ENCODE measurements at places on chromosomes 7 and 10. TPM values are rescaled to one million over a fixed set of nuclear protein-coding genes. Genes with fewer than 3 reads are reported as not detected.

Gene VIPR2
- 3.1 TPM for total RNA-seq

Gene PRLHR
- total RNA-seq = not detected

Gene MUC12
- 7.0 TPM for total RNA-seq

Gene GPR26
- 0.09 TPM for total RNA-seq

Gene BLNK
- not detected for total RNA-seq

Gene PGAM2
- total RNA-seq = 1.4 TPM

GRCh38 chr10:50522908-50523307 lies 100.8 kb downstream of the SGMS1 start:
- H3K4me3 ChIP-seq = no peak overlapping the region
- no peak for DNase-seq
- H3K36me3 ChIP-seq = no peaks in the 10 kb centered on the region
- H3K4me1 ChIP-seq = peaks cover 14% of the 10 kb centered on the region
- no peaks in the 10 kb centered on the region for H3K27me3 ChIP-seq

GRCh38 chr10:123236126-123236525 lies 81.9 kb downstream of the BUB3 start:
- no peak overlapping the region for H3K4me3 ChIP-seq
- no peaks in the 10 kb centered on the region for H3K27me3 ChIP-seq
- no peak for DNase-seq

- no peaks in the 10 kb centered on the region for H3K36me3 ChIP-seq
- no peak overlapping the region for H3K4me3 ChIP-seq
- no peak overlapping the region for H3K27ac ChIP-seq
- H3K4me1 ChIP-seq = no peaks in the 10 kb centered on the region
These were observed 114.9 kb downstream of the BUB3 start for GRCh38 chr10:123269017-123269552.

DNA sequence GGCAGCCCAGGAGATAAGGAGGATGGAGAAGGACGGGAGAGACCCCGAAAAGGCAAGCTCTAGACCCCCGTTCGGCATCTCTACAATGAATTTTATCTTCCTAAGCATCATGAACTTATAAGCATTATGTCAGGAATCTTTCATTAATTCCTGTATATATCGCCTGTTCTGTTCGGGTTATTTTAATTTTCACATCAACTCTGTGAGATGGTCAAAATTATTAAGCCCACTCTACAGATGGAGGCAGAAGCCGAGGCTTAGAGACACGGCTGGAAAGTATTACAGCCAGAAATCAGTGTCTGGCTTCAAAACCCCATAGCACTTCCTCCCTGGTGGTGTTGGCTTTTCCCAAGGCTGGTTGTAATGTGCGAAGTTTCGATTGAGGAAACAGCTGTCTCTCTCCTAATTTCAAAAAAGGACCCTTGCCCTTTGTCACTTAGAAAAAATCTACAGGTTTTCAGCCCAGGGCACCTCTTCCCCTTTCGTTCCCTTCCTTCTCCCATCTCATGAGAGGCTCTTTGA lies 1.5 kb upstream of the GRM8 start:
- DNase-seq = no peak
- H3K4me1 ChIP-seq = peaks cover 8% of the 10 kb centered on the region
- H3K27ac ChIP-seq = no peak overlapping the region
- peaks cover 26% of the 10 kb centered on the region for H3K27me3 ChIP-seq

DNA sequence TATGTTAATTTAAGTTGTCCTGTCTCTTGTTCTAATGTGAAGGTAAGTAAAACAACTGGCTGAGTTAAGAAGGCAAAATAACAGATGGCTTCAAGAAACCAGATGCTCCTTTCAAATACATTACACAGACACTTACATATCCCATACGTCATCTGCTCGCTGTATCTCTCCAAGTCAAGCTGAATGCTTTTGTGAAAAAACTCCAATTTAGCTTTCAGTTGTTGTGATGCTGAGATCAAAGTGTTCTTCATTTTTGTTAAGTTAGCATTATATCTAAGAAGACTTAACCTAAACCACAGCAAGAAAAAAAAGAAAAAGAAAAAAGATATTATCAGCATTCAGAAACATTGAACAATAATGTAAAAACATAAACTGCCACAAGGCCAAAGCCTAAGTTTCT lies 18.5 kb upstream of the ERLIN1 start:
- no peak overlapping the region for H3K27ac ChIP-seq
- DNase-seq = no peak

DNA sequence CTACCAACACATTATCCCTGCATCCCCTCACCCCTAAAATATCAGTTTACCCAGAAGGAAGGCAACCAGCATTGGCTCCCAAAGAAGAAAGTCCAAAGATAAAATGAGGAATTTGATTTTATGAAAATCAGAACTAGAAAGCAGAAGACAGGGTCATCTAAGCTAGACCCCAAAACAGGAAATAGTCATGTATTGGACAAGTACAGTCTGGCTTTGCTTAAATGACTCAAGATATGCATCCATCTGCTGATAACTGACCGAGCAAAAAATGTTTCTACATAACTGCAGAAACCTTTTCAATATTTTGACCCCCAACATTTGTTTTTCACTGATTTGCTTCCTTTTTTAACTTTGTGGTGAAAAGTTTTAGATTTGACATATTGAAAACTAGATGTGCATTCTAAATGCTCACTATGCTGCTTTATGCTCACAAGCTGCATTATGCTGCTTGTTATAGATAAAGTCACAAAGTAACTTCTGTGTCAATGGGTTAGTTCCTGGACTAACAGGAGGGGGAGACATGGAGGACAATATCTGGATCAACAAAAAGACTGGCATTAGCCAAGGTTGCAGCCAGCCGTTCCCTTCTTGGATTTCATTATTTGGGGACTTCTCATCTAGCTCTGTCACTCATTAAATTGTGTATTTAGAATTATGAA lies 227.0 kb downstream of the INHBA start:
- H3K4me1 ChIP-seq = no peaks in the 10 kb centered on the region
- no peaks in the 10 kb centered on the region for H3K27me3 ChIP-seq
- no peak for DNase-seq
- no peak overlapping the region for H3K27ac ChIP-seq
- no peak overlapping the region for H3K4me3 ChIP-seq
